ENCODE measurements at places on chromosomes 2 and 18.

GRCh38 chr18:61261870-61262269, 71.4 kb upstream of the CDH20 start:
- DNase-seq, result no peak

DNA sequence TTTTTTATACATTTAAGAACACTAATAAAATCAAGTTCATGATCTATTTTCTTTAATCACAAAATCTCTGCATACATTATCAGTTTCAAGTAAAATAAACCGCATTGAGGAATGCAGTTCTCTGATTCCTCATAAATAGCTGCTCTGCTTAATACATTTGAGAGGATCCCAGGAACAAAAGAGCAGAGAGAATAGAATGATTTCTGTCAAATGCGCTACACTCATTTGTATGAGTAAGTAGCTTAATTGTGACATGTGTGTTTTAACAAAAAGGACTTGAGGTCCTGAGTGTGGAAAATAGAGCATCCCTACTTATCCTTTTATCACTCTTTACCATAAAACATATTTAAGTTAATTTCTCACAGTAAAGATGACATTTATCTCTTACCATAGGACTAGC, 134.0 kb downstream of the PID1 start:
- DNase-seq, result no peak

GRCh38 chr2:118859157-118859770, 11.8 kb upstream of the EN1 start:
- DNase-seq, result no peak

GRCh38 chr2:200619279-200619678, 33.5 kb downstream of the AOX1 start:
- DNase-seq, result no peak

GRCh38 chr2:75582840-75583239, 22.1 kb upstream of the EVA1A start:
- no peak for DNase-seq

GRCh38 chr2:134640494-134640893, 78.3 kb downstream of the TMEM163 start:
- no peak for DNase-seq

DNA sequence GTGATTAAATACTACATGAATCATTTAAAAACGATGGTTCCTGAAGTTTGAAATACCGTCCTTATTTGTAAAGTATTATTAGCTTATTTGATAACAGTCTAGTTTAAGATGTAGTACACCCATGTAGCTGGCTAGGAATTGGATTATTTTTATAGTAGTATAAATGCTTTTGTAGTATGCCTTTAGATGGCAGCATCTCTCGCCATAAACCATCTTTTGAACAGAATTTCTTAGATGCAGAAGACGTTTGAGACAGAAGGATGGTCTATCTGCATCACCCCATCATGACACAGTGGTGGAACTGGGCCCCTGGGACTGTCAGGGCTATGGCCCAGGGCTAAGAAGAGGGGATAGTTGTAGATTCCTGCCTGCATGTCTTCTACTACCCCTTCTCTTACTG, 152.7 kb downstream of the WDSUB1 start:
- DNase-seq, result no peak

All from NCI-H2029 (cell line).